GM10248 (cell line): ENCODE measurements at places on chromosomes 16 and 17.

- DNase-seq: no peak
Observed at GRCh38 chr16:50202926-50203624, 50.0 kb downstream of the TENT4B start.

GRCh38 chr16:78900044-78900811, 700.3 kb downstream of the MAF start:
- no peak for DNase-seq

- DNase-seq: no peak
Observed at GRCh38 chr17:28178800-28179199, 136.3 kb downstream of the NLK start.

GRCh38 chr17:57892820-57893595, 43.2 kb upstream of the MRPS23 start:
- DNase-seq: no peak

DNA sequence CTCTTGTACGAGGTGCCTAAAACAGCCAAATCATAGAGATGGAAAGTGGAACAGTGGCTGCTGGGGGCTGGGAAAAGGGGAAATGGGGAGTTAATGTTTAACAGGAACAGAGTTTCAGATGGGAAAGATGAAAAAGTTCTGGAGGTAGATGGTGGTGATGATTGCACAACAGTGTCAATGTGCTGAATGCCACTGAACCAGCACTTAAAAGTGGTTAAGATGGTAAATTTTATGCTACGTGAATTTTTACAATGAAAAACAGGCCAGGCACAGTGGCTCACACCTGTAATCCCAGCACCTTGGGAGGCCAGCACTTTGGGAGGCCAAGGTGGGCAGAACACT, 130.4 kb downstream of the C16orf78 start:
- DNase-seq: no peak

- peak; percentile 55 for DNase-seq
Observed at GRCh38 chr17:40219594-40220338, 662 bp downstream of the WIPF2 start.
